Spinal cord (tissue), 10 donors: ENCODE measurements at places on chromosomes 5 and 9. TPM values are rescaled to one million over a fixed set of nuclear protein-coding genes. Genes with fewer than 3 reads are reported as not detected.
A peak's percentile ranks its signal among the peaks of the same experiment; 100 is the strongest.

TGFBR1 gene
- 36.4 TPM for polyA plus RNA-seq

SLC6A7 gene
- 23.1 TPM for polyA plus RNA-seq

PCDHGA9 gene
- 21.4 TPM for polyA plus RNA-seq

LCN10 gene
- polyA plus RNA-seq: not detected

GRCh38 chr5:168766426-168766700 is 187.2 kb upstream of the PANK3 start:
- DNase-seq: no peak

DNA sequence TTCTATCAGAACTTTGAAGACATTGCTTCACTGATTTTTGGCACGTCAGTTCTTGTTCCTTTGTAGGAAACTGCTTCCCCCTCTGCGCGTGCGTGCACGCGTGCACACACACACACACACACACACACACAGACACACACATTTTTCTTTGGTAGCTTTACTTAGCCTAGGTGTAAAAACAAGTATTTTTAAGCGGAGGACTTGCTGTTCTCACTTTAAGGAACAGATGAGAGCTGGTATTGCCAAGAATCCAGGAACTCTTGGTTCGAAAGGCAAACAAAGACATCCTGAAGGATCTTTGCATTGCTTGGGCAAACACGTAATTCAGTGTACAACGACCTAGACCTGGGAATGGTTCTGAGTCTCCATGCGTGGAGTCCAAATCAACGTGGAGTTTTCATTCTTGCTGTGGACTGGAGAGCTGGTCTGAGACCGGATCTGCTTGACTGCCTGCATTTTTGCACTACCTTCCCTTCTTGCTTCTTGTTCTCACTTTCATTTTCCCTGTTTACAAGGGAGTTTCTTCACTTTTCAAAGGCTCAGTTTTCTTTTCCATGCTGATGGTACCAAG is 8.2 kb downstream of the TMEM268 start:
- no peak for DNase-seq

DNA sequence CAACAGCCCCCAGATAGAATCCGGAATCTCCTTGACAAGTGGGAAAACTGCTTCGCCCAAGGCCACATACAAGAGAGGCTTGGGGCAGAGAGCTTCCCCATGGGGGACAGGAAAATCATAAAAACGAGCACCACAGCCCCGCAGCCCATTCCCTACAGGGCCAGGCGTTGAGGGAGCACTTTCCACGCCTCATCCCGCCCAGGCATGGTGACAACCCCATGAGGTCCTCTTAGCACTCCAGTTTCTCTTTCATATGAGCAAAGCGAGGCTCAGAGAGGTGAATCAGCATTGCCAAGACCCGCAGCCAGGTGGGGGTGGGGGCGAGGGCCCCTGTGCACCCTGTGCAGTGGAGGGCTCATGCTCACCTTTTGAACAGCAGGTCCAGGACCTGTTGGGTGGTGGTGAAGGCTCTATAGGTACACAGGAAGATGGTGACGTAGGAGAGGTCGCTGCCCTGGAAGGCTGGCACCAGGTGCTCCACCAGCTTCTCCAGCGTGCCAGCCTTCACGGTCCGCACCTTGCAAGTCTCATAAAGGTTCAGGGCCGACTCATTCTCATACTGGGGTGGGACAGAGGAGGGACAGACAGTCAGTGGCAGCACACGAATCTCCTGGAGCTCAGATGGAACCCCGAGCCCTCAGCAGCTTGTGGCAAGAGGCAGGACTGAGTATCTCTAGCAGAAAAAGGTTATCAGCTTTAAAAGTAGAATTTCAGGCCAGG is 10.9 kb downstream of the RALGDS start:
- DNase-seq: no peak

DNA sequence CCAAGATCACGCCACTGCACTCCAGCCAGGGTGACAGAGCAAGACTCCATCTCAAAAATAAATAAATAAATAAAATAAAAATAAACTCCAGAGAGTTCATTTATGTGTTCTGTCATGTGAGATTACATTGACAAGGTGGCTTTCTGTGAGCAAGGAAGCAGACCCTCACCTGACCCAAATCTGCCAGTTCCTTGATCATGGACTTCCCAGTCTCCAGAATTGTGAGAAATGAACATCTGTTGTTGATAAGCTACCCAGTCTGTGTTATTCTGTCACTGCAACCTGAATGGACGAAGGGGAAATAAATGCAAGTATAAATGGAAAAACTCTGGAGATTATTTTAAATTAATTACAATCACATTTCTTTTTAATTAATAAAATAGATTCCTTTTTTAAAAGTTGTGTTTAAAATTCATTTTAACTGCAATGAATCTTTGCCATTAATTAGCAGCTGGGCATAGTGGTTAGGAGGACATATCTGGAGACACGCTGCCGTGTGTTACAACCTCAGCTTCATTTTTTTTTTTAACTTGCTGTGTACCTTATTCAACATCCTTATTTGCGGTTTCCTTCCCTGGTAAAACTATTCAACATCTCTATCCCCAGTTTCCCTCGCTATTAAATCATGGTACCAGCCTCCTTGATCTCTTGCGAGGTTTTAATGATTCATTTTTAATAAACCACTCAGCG is 376.4 kb downstream of the CHSY3 start:
- DNase-seq: no peak

GRCh38 chr5:18745042-18745987 is 1111.1 kb downstream of the TAF11L14 start:
- DNase-seq: no peak

DNA sequence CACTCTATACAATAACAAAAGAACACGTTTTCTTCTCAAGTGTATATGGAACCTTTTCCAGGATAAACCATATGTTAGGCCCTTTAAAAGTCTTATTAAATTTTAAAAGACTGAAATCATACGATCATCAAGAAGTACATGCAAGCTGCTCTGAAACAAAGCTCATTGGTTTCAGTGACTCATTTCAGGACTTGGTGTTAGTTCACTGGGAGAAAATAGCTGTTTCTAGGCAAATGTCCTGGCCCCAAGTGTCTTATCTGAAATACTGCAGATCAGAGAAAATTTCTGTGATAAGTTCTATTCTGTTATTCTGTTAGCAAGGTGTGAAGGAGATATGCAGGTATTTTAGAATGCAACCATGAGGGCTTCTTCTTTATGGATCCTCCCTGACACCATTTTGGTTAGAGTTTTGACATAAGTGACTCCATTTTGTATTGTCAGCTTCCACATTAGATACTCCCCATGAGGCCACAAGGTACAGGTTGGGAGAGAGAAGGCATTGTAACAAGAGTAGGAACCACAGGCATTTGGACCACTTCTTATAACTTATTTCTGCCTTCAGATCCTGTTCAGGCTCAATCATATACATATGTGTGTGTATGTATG is 7.5 kb upstream of the CCDC180 start:
- DNase-seq: no peak

DNA sequence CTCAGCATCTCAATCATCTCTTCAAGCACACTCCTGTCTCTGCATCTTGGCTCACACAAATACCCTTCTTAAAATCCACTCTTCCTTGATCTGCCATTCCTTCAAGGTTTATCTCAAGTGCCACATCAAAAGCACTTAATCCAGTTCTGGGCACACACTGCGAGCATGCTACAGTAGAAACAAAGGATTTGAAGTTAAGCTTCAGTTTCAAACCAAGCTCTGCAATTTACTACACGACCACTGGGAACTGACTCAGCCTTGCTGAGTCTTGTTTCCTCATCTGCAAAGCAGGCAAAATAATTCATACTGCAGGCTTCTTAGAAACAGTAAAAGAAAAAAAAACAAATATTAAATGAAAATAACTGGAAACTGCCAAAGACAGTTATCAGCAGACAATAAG is 50.5 kb upstream of the CTNNAL1 start:
- DNase-seq: no peak

- no peak for DNase-seq
Observed at GRCh38 chr5:151298063-151298855, 5.3 kb downstream of the SLC36A3 start.

DNA sequence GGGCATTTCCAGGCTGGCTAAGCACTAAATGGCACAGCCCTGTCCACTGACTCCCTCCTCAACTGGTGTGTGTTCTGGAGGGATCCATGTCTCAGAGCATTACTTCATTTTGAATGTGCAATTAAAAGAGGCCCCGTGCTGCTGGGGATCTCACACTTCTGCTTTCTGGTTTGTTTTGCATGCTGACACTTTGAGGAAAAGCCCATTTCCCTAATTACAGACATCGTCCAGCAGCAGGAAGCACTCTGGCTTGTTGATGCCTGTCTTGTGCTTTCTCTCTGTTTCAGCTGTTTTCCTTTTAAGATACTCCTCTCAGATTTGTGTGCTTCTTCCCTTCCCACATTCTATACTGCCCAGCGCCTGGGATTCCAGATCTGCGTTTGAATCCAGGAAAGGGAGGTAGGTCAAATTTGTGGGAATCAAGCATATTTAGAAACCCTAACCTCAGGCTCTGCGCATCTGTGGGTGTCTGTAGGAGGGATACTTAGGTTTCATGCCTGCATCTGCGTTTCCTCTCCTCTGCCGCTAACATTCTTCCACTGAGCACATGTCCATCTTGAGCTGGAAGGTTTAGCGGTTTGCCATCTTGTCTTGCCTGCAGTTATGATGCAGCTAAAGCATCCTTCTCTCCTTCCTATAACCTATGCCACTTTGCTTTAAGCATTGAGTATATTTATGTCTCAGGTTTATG is 25.7 kb downstream of the SYK start:
- no peak for DNase-seq

GRCh38 chr5:7053528-7054209 is 340.4 kb downstream of the TENT4A start:
- DNase-seq: no peak

DNA sequence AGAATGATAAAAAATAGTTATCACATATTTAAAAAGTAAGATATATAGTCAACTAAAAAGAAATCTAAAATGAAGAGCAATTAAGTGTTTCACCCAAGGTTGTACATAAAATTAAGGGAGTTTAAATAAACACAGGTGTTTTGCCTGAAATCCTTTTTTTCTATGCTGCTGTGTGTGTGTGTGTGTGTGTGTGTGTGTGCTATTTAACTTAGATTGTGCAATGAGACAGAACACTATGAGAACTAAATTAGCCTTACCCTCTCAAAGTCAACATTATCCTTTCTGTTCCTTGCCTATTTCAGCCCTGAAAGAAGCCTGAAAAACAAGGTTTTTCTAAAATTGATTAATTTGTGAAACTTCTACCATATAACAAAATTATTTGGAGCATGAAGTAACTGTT is 516.2 kb downstream of the ELAVL2 start:
- DNase-seq: peak; percentile 7

- no peak for DNase-seq
Observed at GRCh38 chr9:107161338-107161737, 121.7 kb upstream of the RAD23B start.

DNA sequence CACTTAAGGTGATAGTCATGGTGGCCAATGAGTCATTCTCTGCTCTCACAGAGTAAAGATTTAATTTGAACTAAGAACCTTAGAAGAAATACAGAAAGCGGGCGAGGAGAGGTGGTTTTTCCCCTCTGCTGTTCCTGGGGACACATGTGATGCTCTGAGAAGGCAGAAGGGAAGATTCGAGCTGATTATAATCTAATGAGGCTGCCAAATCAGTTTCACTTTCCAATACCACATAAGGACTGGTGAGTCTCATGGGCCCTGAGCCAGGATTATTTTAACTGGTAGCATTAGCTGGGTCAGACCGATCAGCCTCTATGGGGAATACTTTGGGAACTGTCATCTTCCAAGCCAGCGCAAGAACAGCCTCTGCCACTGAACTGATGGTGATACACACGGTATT is 116.5 kb downstream of the SLC1A3 start:
- DNase-seq: no peak

- DNase-seq: no peak
Observed at GRCh38 chr5:34656001-34656699, at the start of gene RAI14. RAI14 (plus strand) TSS chr5:34656328; CDS start chr5:34686920, 30,592 bp downstream.

DNA sequence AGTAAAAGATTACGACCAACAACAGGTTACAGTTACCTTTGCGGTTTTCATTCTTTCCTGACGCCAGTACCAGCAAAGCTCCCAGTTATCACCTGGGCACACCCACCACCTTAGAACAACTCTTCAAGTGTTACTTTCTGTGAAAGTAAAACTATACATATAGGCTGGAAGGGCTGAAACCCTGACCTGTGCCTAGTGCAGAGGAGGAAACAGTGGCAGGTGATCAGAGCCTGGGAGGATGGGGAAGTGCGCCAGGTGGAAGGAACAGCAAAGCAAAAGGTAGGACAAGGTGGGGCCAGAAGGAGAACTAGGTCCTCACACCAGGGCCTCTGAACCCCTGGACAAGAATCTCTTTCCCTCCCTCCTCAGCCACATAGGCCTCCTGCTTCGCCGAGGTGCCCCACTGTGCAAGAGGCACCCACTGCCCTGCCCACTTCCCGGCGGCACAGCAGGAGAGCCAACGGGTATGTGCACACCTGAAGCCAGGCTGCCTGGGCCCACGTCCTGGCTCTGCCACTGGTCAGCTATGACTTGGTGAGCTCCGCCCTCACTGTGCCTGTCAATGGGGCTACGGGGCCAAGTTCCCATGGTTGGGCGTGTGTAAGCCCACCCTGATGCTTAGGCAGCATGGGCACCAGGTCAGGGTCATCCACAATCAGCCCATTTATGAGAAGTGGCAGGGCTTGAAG is 26.9 kb downstream of the BICD2 start:
- DNase-seq: no peak

GRCh38 chr9:96040591-96041461 is 165.3 kb downstream of the ERCC6L2 start:
- peak; percentile 56 for DNase-seq

GRCh38 chr5:172322028-172322965 is 38.7 kb upstream of the UBTD2 start:
- DNase-seq: no peak

DNA sequence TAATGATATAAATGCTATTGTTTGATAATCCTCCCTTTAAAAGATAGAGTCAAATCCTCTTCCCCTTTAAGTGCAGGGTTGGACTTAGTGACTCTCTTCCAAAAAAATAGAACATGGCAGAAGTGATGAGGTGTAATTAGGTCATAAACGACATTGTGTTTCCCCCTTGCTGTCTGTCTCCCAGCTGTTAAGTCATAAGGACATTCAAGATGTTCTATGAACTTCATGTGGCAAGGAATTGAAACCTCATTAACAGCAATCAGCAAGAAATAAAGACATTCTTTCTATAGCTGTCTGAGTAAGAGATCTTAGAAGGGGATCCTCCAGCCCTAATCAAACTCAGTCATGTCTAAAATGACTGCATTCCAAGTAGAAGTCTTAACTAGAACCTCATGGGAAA is 3.3 kb upstream of the SLC25A46 start:
- no peak for DNase-seq

GRCh38 chr5:72034770-72035169 is 72.5 kb upstream of the MAP1B start:
- DNase-seq: no peak
